ENCODE measurements at places on chromosomes 5 and 9.

DNA sequence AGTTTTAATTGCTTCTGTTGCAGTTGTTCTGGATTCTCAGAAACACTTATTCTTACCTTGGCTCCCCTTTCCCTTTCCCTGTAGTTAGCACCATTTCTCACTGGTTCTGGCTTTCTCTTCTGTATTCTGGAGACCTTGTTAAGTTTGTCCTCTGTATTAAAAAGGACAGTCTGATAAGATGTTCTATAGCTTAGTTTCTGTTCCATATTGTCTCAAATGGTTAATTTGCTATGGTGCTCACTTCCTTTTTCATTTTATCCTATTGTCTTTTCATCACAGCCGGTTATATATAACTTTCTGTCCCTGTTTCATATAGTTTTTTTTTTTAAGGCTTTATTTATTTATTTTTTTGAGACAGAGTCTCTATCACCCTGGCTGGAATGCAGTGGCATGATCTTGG, 41.4 kb upstream of the KIAA1958 start:
- no peak for DNase-seq

GRCh38 chr5:159032656-159033350, 66.9 kb downstream of the EBF1 start:
- DNase-seq: no peak

- no peak for DNase-seq
Observed at GRCh38 chr5:124557761-124558160, 188.7 kb downstream of the ZNF608 start.

DNA sequence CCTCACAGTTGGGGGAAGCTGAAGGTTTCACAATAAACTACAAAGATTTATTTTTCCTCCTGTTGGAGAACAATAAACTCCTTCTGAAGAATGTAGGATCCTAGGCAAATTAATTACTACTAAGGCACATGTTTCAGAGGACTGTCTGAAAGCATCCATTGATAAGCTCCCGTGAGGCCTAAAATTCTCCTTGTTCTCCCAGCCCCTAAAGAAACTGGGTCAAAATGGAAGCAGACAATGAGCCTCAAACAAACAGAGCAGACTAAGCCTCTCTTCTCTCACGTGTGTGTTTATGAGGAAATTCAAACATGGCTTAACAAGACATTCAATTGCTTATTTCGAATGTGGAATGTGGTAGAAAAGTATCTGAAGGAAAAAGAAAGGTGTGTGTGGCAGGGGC, 249.0 kb downstream of the GLIS3 start:
- no peak for DNase-seq

DNA sequence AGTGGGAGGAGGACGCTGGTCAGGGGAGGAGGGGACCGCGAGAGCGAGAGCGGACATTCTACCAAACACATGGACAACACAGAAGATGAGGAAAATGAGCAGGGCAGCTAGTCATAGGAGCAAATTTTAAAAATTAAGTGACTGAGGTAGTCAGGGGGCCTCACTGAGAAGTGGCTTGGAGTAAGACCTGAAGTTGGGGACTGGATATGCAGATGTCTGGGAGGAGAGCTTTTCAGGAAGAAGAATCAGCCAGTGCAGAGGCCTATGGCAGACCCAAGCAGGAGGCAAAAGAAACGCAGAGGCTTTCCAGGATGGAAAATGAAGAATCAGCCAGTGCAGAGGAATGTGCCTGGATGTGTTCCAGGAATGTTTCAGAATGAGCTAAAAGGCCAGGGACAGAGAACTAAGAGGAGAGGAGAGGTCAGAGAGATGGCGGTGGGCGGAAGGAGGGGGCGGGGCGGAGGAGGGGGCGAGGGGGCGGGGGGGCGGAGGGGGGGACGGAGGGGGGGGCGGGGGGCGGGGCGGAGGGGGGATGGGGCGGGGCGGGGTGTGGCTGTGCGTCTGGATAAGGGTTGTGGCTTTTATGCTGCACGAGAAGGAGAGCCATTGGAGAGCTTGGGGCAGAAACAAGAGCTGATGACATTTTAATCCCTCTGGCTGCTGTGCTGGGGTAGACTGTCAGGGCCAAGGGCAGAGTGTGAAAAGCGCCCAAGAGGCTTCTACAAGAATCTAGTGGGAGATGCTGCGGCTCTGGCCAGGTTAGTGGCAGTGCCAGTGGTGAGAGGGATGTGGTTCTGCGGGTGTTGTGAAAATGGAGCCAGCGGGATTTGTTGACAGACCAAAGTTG, 129.6 kb downstream of the KCNIP1 start:
- DNase-seq: peak; percentile 43

- no peak for DNase-seq
Observed at GRCh38 chr5:71873191-71873591, 154.1 kb downstream of the CARTPT start.

- DNase-seq: no peak
Observed at GRCh38 chr5:56908942-56909293, 478 bp upstream of the SETD9 start.

GRCh38 chr5:34582371-34582770, 73.8 kb upstream of the RAI14 start:
- no peak for DNase-seq

DNA sequence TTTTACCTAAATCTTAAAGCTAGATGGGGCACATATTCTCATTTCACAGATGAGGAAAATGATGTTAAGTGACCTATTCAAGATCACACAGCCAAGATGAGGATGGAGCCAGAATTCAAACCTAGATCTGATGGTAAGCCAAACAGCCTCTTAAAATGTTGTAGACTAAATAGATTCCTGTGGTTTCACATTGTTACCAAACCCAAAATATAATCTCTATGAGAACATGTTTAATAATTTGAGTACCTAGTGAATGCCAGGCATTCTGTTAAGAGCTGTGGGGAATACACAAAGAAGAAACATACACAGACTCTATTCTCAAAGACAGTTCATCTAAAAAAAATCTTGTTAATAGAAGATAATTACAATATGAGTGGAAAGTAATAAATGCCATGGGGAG, 25.2 kb downstream of the HOMER1 start:
- DNase-seq: no peak

- DNase-seq: no peak
Observed at GRCh38 chr9:129493002-129493705, 127.7 kb downstream of the C9orf50 start.

DNA sequence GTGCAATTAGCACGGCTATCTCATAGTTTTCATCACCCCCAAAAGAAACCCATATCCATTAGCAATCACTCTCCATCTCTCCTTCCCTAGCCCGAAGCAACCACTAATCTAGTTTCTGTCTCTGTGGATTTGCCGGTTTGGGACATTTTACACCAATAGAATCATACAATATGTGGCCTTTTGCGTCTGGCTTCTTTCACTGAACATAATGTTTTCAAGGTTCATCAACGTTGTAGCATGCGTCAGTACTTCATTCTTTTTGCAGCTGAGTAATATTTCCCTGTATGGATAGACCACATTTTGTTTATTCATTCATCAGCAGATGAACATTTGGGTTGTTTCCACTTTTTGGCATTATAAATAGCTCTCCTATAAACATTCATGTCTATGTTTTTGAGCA, 75.4 kb upstream of the TBC1D2 start:
- DNase-seq: no peak

- DNase-seq: peak; percentile 56
Observed at GRCh38 chr9:26975728-26976707, 19.8 kb downstream of the IFT74 start.

DNA sequence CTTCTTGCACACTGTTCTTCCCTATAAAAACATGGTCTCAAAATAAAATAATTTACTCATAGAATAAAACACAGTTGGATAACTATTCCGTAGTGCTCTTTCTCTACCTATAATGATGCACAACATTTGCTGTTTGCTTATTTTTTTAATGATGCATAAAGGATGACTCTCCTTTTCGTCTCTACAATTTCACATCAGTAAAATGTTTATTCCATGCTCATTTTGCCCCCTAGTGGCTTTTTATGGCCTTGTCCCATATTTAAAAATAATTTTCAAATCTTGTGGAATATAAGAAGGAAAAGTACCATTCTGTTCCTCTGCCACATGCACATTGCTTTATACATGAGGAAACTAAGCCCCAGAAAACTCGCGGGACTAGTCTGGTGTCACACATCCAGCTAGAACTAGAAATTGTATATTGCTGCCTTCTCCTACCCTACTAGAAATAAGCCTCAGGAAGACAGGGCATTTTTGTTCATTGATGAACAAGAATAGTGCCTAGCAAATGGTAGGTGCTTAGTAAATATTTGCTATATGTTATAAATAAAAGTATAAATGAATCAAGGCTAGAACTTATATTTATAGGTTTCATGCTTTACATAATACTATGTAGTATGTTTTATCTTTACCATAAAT, 12.7 kb downstream of the KCTD16 start:
- no peak for DNase-seq

- DNase-seq: no peak
Observed at GRCh38 chr9:5354184-5354583, 14.5 kb upstream of the RLN1 start.

DNA sequence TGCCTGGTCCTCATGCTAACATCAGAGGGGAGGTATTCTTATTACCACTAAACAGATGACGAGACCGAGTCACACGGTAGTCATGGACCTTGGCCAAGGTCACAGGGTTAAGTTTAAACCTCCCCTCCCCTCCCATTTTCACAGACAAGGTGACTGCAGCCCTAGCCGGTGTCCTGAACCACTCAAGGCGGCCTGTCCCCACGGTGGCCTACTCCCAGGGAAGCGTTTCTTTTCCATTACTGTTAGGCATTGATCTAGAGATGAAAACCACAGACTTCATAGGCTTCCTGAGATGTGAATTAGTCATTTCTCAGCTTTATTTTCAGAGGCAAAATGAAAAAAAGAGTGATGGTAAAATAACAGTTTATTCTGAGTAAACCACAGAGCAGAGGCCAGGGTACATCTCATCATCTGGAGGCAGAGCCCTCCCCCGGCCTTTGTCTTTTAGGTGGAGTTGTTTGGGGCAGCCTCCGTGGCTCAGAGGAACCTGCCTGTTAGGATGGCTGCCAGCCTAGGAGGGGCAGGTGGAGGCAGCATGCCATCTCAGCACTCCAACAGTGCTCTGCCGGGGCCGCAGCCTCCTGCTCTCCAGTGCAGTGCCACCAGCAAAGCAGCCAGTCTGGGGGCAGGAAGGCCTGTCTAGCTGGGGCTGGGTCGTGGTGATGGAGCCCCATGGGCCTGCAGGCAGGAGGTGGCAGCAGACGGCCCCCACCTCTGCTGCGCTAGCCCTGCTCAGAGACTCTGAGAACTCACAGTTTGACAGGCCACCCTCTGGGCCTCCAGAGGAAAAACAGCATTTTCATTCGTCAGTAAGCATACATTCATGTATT, 71.2 kb downstream of the RAPGEF1 start:
- no peak for DNase-seq

GRCh38 chr5:116395631-116396203, 178.9 kb downstream of the SEMA6A start:
- DNase-seq: no peak

DNA sequence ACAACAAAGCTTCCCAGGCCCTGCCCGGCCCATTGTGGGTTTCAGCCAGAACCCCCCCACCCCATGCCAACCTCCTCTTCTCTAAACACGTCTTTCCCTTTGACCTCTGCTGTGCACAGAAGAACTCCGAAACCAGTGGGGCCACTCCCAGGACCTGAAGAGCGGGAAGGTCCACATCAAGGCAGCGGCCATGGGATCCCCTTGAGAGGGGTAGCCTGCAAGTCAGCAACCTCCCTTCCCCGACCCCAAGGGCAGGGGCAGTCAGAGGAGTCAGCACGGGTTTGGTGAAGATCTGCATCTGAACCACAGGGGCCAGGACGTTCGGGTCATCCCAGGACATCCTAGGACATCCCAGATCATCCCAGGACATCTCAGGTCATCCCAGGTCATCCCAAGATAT, 379.9 kb upstream of the IRX4 start:
- DNase-seq: no peak

- DNase-seq: no peak
Observed at GRCh38 chr9:99749641-99750040, 72.0 kb upstream of the NR4A3 start.

DNA sequence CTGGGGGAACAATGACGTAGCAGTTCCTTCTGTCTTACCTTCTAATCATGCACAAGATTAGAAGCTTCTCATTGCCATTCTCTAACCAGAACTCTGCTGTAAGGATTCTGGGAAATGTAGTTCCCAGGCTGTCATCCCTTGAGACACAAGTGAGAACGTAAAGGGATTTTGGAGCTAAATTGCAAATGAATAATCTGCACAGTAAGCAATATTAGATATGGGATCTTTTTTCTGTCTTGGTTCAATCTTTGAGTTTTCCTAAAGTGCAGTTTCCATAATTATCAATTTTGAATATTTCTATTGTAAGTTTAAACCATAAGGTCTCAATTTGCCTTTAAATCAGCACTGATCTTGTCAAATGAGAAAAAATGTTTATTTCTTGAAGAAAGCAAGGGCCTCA, 189.7 kb upstream of the PLPPR1 start:
- no peak for DNase-seq

DNA sequence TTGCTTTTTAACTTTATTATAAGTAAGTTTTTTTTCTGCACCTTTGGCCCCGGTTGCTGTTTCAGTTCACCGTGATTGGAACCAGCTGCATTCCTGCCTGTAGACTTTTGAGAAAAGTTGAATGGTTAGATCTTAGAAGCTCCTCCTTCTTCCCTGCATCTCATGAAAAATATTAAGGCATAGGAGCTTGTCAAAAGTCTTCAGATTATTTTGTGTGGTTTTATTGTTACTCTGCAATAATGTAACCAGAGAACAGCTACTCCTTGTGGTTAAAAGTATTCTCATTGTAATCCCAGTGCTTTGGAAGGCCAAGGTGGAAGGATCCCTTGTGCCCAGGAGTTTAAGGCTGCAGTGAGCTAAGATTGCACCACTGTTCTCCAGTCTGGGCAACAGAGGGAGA, 3.3 kb upstream of the SLC2A8 start:
- DNase-seq: no peak

DNA sequence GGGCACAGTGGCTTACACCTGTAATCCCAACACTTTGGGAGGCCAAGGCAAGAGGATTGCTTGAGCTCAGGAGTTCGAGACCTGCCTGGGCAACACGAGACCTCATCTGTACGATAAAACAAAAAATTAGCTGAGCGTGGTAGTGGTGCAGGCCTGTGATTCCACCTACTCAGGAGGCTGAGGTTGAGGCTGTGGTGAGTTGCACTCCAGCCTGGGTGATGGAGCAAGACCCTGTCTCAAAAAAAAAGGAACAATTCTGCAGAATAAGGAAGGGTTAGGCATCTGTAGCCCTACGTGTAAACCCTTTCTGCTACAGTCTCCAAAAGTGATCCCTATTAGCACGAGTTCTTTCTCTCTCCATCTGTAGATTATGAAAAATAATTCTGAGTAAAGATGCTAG, 19.9 kb downstream of the CDC26 start:
- DNase-seq: no peak

DNA sequence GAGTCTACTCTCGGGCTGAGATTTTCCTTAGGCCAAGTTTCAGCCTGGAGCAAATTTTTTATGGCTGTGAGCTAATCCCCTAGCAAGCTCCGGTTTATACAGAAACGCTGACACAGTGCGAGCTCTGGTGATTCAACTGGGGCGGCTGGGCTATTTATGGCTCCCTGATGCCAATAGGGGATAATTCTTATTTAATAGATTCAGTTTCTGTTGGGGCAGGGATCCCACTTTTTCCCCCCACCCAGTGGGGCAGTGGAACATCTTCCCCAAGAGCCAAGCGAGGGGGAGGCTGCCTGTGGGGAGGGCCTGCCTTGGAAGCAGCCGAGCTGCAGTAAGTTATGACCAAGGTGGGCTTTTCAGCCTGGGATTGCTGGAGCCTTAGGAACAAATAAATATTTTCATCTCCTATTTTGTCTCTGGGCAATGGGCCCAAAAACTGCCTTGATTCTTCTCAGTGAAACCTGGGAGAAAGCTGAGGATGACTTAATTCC, 129.1 kb downstream of the MACROH2A1 start:
- no peak for DNase-seq

Measured in NCI-H460 (cell line).